Activated T-helper 1 cell treated with anti-CD3 and anti-CD28 coated beads, Interleukin-2, amount 50 U/mL, for 16 hours (primary cell): ENCODE measurements at places on chromosomes 16 and 17.

- no peak for DNase-seq
Observed at GRCh38 chr16:23330161-23330560, 28.1 kb downstream of the SCNN1B start.

DNA sequence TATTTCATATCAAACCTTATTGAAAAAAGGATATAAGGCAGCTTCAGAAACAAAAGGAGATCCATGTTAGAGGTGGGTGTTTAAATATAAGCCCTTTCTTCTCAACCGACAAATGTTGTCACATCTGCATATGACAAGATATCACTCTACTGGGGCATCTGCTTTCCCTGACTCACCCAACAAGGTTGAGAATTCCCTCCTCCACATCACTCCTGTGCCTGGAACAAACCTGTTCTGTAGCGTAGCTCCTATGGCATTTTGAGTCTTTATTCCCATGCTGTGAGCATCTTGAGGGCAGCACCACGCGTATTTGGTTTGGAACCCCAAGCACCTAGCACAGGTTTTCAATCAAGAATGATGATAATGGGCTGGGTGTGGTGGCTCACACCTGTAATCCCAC lies 59.4 kb upstream of the ZFHX3 start:
- no peak for DNase-seq

- DNase-seq = no peak
Observed at GRCh38 chr17:49931416-49932137, 37.4 kb upstream of the DLX4 start.

- DNase-seq = no peak
Observed at GRCh38 chr16:85027958-85028684, 526 bp downstream of the KIAA0513 start.

- no peak for DNase-seq
Observed at GRCh38 chr17:81387100-81388090, 7.9 kb upstream of the BAHCC1 start.

DNA sequence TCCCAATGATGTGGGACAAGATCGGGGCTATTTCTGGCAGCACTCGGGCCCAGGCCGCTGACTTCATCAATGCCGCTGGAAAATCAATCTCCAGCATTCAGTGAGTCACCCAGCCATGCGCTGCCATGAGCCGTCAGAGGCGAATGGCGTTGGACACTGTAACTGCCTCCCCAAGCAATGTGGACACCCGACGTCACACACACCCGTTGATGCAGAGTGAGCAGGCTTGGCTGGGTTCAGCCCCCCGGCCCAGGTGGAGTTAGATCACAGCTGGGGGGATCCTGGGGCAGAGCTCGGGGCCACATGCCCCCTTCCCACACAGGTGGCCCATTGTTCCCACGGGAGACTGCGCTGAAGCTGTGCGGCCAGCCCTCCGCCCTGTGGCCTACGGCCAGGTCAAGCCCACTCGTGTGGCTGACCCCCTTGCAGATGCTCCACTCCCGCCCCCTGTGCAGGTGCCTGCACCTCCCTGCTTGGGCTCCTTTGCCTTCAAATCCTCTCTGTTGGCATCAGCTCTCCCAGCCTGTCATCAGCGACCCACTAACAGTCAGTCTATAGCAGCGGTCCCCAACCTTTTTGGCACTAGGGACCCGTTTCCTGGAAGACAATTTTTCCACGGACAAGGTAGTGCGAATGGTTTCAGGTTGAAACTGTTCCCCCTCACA lies 89.9 kb downstream of the TBC1D16 start:
- DNase-seq = no peak

DNA sequence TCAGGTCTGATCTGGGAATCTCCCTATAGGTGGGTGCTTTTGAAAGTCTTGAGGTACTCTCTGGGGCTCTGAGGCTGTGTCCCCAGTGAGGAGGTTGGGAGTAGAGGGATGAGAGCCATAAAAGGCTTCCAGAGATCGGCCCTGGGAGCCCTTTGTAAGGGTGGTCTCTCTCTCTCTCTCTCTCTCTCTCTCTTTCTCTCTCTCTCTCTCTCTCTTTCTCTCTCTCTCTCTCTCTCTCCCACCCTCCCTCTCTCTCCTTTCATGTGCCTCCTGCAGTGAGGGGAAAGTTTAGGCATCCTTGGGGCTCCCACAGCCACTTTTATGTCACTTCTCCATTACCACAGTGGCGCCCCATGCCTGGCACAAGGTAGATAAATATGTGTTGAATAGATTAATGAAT lies 271.3 kb upstream of the N4BP1 start:
- no peak for DNase-seq

DNA sequence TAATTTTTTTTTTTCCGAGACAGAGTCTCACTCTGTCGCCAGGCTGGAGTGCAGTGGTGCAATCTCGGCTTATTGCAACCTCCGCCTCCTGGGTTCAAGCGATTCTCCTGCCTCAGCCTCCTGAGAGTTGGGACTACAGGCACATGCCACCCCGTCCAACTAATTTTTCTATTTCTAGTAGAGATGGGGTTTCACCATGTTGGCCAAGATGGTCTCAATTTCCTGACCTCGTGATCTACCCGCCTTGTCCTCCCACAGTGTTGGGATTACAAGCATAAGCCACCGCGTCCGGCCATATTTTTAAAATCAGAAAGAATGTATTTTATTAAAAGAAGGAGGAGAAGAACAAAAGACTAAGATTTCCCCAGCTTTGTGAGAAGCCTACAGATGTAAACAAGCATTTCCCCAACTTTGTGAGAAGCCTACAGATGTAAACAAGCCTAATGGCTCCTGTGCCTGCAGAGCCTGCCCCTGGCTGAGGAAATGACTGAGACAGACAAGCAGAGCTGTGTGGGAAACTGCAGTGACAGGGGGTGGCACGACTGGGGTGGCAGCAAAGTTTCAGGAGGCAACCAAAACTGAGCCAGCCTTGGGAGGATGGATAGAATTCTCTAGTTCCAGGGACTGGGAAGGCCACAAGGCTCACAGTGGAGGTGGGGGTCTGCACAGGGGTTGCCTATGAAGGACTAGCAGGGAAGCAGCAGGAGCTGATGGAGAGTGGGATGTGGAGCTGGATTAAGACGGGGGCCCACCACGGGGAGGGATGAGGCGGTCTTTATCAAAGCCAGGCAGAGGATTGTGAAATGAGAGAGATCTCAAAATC lies 22.9 kb downstream of the TOP3A start:
- DNase-seq = no peak

GRCh38 chr17:56231693-56232092 lies 78.4 kb downstream of the ANKFN1 start:
- no peak for DNase-seq

DNA sequence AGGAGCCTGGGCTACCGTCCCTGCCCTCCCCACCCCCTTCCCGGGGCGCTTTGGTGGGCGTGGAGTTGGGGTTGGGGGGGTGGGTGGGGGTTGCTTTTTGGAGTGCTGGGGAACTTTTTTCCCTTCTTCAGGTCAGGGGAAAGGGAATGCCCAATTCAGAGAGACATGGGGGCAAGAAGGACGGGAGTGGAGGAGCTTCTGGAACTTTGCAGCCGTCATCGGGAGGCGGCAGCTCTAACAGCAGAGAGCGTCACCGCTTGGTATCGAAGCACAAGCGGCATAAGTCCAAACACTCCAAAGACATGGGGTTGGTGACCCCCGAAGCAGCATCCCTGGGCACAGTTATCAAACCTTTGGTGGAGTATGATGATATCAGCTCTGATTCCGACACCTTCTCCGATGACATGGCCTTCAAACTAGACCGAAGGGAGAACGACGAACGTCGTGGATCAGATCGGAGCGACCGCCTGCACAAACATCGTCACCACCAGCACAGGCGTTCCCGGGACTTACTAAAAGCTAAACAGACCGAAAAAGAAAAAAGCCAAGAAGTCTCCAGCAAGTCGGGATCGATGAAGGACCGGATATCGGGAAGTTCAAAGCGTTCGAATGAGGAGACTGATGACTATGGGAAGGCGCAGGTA lies 762 bp downstream of the CDK12 start:
- DNase-seq = no peak

- no peak for DNase-seq
Observed at GRCh38 chr17:76543482-76543825, 3.6 kb downstream of the PRCD start.

DNA sequence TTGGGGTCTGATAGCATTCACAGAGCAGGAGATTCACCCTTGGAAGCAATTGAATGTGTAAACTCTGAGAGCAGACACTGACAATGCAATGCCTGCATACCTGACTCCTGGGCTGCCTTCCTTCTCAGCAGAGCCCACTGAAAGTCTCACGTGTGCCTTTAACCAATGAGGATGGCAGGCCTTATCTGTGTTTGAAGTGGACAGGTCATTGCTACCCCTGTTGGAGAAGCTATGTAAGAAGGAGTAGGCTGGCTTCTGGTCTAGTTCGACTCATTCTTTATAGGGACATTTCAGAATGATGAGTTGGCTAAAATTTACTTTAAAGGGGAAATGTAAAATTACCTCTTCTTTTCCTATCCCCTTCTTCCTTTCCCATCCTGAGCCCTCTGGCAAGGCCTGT lies 446.3 kb downstream of the SLC39A11 start:
- no peak for DNase-seq

DNA sequence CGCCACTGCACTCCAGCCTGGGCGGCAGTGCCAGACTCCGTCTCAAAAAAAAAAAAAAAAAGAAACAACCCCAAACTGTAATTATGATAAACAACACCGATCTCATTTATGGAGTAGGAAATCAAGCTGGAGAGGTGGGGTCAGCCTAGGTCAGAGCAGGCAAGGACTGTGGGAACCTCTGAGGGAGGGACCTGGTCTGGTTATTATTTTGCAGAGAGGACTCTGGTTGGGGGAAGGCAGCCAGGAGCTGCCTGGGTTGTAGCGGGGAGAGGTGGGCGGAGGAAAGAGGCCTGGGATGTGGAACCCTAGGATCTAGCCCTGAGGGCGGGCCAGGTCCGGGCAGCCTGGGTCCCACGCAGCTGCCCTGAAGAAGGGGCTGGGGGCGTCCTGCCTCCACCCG lies 10.9 kb upstream of the HS3ST6 start:
- DNase-seq = no peak

- DNase-seq = no peak
Observed at GRCh38 chr17:45914047-45914717, 19.8 kb downstream of the MAPT start.

- no peak for DNase-seq
Observed at GRCh38 chr16:31130899-31131298, 4.6 kb downstream of the PRSS8 start.

DNA sequence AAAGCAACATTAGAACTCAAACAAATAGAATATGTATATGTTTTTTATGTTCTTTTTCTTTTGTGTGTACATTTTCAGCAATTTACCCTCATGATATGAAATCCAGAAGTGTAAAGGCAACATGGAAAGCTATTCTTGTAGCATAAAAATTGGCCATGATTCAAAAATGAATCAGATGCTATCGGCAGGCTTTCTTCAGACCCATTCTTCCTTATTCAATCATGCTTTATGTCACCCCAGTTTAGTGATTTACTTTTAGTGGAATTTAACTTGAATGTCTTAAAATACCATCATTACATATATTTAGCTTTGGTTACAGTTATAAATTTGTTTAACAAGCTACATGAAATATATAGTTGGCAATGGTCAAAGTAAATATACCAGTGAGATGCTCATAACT lies 21.4 kb upstream of the SMIM36 start:
- DNase-seq = no peak

DNA sequence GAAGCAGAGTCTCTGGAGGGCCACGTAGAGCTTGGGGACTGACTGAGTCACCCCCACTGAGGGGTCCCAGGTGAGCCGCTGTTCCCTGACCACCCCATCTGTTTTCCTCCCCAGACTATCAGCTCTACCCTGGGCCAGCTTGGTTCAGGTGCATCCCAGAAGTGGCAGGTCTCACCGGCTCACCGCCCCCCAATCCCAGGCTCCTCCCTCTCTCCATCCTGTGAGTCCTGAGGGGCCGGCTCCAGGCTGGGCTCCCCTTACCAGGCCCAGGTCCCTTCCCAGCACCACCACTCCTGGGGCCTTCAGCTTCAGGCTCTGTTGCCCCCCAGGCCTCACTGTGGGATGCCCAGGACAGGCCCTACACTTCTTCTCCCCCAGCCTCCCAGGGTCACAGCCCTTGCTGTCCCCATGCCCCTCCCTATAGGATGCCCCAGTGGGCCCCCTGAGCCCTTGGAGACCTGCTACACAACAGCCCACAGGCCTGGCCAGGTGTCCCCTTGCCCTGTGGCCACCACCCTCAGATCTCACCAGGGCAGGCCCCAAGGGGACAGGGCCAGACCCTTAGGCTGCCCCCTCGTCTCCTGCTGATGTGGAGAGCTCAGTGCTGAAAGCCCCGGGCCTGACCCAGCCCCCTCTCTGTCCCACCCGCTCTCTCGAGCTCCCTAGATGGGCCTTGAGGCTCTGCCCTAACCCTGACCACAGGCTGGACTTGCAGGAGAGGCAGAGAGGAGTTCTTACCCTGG lies 40.4 kb downstream of the TNFRSF13B start:
- no peak for DNase-seq

DNA sequence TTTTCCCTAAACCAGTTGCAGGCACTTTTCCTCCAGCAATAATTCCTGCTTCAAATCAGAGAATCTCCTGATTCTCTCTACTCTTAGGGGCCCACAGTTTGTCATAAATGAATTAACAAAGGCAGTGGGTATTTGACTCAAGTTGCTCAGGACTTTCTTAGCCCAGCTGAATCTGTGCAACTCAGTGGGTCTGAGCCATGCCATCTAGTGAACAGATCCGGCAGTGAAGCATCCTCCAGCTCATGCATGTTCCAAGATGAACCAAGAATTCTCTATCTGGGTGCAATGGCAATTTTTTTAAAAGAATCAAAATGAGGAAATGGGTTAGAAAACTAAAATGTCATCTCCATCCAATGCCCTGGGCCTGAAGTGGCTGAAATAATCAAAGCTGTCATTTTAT lies 575.2 kb upstream of the CDH11 start:
- no peak for DNase-seq

GRCh38 chr16:31215287-31216162 lies 1.4 kb downstream of the PYDC1 start:
- DNase-seq = no peak

- no peak for DNase-seq
Observed at GRCh38 chr16:23406546-23407240, 46.3 kb downstream of the COG7 start.

GRCh38 chr17:49906531-49907136 lies 58.8 kb upstream of the TAC4 start:
- DNase-seq = no peak

DNA sequence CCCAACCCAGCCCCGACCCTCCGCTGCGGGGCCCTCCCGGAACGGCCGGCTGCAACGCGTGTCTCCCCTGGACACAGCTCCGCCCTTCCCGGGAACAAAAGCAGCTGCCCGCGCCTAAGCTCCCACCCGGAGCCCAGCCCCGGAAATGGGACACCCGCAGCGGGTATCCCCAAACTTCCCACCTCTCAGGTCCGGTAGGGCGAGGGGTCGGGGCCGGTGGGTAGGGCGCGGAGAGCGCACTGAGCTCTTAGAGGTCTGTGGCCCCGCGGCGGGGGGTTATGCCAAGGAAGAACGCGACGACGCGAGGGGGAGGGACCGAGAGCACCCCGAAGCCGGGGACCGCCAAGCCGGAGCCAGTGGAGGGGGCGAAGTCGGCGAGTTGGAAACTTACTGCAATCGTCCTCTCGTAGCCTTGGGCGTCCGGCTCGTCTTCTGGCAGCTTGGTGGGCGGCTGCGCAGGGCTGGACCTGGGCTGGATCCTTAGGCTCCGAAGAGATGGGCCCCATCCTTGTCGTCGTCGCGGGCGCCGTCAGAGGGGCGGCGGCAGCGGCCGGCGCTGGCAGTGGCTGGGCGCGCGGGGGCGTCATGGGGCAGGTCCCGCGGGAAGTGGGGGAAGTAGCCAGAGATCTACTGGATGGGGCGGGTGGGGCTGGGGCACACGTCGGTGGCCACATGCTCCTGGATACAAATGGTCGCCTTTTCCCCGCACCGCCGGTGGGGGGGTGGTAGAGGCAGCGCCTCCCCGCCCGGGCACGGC lies 6.9 kb downstream of the USP6 start:
- no peak for DNase-seq

GRCh38 chr17:36993227-36993626 lies 44.5 kb downstream of the AATF start:
- DNase-seq = no peak
